ENCODE measurements at places on chromosomes 1 and 21.

GRCh38 chr1:242008826-242009495, 10.1 kb upstream of the MAP1LC3C start:
- DNase-seq, result no peak

- no peak for DNase-seq
Measured at GRCh38 chr21:35266546-35266945, 217.4 kb upstream of the RUNX1 start.

- no peak for DNase-seq
Measured at GRCh38 chr1:155882235-155882634, 22.9 kb downstream of the SYT11 start.

GRCh38 chr1:98197356-98197755, 276.5 kb upstream of the DPYD start:
- DNase-seq, result no peak

GRCh38 chr1:13797397-13797796, 97.4 kb downstream of the PRDM2 start:
- DNase-seq, result no peak

DNA sequence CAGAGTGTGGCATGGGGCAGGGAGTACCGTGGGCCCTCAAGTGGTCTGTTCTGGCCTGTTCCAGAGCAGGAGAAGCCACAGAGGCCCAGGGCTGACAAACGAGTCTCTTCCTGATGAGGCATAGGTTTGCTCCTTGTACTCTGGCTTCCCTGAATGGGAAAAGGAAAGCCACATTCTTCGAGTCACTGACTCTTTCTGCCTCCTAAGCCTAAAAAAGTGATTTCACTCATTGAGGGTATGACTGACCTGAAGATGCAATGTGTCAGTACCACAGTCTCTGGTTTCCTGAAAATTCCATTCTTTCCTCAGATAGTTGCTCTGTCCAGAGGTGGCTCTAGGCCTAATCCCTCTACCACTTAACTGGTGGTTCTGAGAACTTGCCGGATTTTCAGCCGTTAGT, 92.3 kb downstream of the KCNN3 start:
- no peak for DNase-seq

DNA sequence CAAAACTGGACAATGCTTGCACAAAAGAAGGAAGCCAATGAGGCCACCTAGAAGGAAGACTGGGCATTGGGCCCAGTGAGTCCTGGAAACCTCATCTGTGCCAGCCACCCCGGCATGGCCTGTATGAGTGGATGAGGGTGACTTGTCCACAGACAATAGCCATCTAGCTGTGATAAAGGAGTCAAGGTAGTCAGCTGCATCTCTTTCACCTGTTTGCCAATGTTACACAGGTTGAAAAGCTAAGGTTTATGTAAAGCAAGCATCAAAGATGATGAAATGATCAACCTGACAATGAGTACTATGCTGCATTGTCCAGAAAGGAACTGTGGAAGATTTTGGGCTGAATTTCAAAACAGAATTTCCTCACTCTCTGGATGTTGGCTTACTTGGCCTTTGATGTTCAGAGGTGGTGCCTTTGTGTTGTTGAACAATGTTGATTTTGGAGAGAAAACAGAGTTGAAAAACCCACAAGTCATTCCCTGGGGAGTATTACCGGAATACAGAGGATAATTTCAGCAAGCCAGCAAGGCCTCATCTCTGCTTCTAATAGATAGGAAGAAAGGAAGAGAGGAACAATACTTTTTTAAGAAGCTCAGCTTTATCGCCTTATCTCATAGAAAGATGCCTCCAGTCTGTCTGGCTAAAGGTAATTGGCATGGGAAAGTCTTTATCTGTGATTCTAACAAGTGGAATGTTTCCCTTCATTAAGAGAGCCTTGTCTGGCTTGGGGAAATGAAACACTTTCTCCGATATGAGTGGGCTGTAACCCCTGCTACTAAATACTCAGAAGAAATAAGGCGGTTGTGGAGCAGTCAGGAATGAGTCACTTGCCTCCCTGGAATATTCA, 11.4 kb upstream of the SELE start:
- DNase-seq, result no peak

DNA sequence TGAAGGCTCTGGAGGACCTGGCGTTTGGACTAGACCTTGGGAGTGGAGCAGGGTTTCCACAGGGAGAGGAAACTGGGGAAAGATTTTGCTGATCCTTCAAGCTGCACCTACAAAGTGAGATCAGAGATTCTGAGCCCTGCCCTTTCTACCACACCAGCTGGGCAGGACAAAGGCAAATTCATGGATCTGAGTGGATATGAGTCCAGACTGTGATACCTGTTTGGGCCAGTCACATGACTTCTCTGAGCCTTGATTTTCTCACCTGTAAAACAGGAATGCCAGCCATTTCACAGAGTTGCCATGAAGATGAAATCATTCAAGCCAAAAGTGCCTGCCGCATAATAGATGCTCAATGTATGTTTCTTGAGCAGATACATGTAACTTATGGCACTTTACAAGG, 4.9 kb upstream of the RASSF5 start:
- DNase-seq, result no peak

DNA sequence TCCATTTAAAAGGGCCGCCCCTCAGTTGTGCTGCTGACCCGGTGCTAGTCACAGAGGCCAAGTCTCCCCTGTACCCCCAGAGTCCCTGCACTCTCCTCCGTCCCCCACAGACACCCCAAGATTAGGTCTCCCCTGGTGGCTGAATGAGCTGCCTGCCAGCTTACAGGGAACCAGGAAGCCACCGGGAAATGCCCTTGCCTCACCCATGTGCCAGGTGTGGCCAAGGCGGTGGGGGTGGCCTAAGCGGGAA, 32.7 kb downstream of the HSPG2 start:
- DNase-seq, result no peak

- no peak for DNase-seq
Measured at GRCh38 chr21:44984792-44985440, 45.1 kb downstream of the SLX9 start.

GRCh38 chr1:225454733-225455132, 26.9 kb upstream of the LBR start:
- peak; percentile 79 for DNase-seq

- no peak for DNase-seq
Measured at GRCh38 chr1:245566952-245567351, 412.2 kb downstream of the KIF26B start.

DNA sequence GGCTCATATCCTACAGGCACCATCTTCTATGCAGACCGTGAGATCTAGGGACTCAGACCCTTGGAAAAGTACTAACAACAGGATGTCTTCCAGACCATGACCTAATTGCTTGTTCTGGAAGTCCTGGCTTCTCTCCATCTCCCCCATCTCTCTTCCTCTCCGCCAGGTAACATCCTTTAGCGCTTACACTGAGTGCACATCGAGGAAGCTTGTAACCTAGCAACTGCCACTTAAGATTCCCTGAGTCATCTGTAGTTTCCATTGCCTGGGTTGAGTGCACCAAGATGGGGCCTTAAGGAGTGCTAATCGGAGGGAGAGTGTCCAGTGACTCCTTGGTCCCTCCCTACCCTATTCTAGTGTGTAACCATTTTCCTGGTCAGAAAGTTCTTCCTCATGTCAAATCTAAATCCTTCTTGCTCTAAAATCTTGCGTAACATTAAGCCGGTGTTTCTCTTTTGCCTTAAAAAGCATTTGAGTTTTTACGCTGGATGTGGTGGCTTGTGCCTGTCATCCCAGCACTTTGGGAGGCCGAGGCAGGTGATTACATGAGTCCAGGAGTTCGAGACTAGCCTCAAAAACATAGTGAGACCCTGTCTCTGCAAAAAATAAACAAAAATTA, 9.7 kb downstream of the KLHDC8A start:
- no peak for DNase-seq

GRCh38 chr1:12810691-12811408, 19.7 kb downstream of the PRAMEF1 start:
- DNase-seq, result no peak

GRCh38 chr21:31267644-31268043, 76.4 kb downstream of the TIAM1 start:
- no peak for DNase-seq

DNA sequence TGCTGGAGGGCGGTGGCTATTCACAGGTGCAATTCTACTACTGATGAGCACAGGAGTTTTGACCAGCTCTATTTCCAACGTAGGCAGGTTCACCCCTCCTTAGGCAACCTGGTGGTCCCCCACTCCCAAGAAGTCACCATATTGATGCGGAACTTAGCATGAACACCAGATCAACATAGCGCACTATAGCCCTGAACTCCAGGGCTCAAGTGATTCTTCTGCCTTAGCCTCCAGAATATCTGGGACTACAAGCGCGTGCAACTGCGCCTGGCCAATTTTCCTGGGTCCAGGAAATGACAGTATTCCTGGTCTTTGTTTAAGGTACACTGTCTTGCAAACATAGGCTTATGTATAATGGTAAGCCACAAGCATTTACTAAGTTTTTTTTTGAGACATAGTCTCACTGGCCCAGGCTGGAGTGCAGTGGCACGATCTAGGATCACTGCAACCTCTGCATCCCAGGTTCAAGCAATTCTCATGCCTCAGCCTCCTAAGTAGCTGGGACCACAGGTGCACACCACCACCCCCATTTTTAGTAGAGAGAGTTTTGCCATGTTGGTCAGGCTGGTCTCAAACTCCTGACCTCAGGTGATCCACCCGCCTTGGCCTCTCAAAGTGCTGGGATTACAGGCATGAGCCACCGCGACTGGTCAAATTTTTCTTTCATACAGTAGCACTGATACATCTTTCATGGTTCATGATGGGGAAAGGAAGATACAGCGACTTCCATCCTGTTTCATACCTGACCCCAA, 12.6 kb downstream of the MCL1 start:
- DNase-seq, result no peak

- no peak for DNase-seq
Measured at GRCh38 chr1:119594376-119594775, 53.7 kb downstream of the ZNF697 start.

GRCh38 chr1:15095496-15095875, 58.1 kb upstream of the TMEM51 start:
- DNase-seq, result no peak

- DNase-seq, result no peak
Measured at GRCh38 chr1:117580436-117580835, 25.4 kb upstream of the TENT5C start.

DNA sequence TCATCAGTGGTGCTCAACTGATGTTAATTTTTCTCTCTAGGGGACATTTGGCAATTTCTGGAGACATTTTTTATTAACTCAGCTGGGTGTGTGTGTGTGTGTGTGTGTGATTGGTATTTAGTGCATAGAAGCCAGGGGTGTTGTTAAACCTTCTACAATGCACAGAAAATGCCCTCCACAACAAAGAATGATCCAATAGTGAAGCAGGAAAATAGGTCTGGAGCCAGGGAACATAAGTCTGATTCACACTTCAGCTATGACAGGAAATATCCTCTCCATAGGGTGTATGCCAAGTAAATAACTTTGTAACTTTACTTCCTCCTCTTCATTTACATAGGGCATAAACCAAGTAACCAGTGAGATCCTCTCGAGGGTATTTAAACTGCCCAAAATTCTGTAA, 25.1 kb upstream of the TMEM61 start:
- DNase-seq, result no peak

DNA sequence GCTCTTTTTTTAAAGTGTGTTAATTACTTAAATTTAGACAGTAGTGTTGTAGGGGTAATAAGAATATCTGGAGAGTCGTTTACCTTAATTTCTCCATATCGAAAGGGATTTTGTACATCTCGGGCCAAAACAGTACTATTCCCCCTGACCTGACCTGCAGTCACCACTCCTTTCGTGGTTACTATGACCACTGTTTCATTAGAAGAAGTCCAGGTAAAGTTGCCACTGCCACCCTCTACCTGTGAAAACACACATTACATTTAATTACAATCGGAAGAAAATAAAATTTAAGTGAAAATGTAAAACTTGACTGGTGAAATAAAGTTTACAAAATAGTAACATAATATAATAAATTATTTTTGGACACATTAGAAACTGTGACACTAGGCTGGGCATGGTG, 37.2 kb downstream of the NUP210L start:
- DNase-seq, result no peak

- DNase-seq, result no peak
Measured at GRCh38 chr1:29931477-29932175, 695.3 kb downstream of the PTPRU start.

DNA sequence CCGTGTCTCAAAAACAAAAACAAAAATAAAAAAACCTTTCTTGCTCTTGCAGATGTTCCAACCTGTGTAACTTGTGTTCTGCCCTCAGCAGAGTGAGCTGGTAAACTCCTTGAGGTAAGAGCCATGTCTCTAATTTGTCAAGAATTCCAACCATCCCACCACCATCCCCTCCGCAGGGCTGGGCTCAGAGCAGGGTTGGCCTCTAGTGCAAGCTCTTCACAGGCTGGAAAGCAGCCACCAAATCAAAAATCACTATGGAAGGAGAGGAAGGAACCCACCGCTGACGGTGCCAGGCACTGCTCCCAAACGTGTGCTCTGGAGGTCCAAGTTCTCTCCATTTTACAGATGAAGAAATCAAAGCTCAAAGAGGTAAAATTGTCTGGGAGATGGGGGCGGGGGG, 9.4 kb downstream of the PLEKHA6 start:
- no peak for DNase-seq
